ENCODE measurements at places on chromosomes 2 and 18.

DNA sequence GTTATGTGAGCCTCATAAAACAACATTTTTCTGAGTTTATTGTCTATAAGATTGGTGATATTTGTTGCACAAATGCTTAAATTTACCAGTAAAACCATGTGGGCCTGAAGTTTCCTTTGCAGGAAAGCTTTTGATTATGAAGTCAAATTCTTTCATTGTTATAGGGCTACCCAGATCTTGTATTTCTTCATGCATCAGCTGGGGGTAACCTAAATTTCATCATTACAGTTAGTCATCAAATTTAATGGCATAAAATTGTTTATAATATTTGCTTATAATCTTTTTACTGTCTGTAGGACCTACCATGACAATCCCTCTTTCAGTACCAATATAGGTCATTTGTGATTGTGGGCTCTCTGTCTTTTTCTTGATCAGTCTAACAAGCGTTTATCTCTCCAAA lies 47.8 kb downstream of the SMAD2 start:
- DNase-seq = no peak

DNA sequence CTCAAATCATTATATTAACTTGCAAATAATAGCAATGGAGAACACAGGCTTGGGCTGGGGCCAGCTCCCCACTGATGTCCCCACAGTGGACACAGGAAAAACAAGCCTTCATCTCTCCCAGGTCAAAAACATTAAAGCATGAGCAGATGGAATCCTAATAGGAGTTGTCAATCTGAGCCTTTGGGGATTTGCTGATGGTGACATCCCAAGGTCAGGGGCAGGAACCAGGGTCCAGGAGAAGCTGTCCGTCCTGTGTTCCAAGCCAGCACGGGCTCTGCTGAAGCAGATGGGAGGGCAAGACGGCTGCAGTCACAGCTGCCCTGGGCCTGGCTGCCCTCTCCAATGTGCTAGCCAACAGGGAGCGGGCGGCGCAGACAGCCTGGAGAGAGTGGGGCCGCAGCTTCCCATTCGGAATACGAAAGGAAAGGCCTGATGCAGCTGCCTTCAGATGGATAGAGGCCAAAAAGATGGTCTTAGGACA lies 135.5 kb downstream of the NDUFA10 start:
- DNase-seq = no peak

- DNase-seq = no peak
These were observed 49.3 kb downstream of the RNF144A start for GRCh38 chr2:6966446-6966940.

GRCh38 chr18:21277578-21277977 lies 35.5 kb downstream of the GREB1L start:
- no peak for DNase-seq

DNA sequence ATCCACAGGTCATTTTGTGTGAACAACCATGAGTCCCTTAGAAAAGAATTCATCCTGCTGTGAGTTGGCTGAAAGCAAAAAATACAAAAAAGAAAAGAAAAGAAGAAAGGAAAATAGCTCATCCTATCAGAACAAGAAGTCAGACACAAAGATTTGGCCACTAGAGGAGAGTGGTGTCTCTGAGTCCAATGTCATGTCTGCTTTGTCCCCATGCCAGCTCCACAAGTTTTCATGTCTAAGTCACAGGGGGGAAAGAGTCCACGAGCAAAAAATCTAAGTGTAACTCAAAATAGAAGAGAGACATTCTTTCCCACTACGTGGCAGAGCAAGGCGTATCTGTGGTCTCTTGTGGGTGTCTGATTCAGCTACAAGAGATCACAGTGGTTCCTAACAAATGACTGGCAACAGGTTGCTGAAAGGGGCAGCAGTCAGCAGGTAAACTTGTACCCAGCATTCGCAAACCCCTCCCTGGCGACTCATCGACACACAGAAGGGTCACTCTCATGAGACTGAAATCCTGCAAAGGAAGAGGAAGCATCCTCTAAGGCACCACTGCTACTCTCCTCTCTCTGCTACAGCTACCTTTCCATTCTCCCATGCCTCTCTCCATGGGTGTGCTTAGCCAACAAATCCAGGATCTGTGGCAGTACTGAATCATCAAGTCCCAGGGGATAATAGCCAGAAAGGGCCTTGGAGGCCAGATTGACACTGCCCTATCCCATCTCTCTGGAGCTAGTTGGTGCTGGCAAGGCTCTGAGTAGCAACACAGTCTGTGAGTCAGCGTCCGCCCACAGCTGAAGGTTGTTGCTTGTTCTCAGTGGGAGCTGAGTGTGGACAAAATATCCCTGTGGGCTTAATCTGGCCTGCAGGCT lies 123.0 kb upstream of the SLC39A10 start:
- no peak for DNase-seq

DNA sequence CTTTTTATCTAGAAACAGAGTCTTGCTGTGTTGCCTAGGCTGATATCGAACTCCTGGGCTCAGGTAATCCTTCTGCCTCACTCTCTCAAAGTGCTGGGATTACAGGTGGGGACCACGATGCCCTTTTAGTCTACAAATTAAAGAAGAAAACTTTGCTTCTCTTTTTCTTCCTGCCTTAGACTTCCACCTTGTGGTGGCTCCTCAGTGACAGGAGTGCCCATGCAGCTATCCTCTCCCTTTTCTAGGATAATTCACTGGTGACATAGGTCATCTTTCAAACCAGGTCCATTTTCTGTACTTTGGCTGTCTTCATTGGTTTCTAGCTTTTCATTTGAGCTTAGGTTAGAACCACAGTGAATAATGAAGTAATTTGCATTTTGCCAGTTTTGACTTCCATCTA lies 13.6 kb downstream of the DCAF17 start:
- no peak for DNase-seq

GRCh38 chr18:32048507-32049091 lies 30.0 kb downstream of the RNF125 start:
- DNase-seq = no peak

DNA sequence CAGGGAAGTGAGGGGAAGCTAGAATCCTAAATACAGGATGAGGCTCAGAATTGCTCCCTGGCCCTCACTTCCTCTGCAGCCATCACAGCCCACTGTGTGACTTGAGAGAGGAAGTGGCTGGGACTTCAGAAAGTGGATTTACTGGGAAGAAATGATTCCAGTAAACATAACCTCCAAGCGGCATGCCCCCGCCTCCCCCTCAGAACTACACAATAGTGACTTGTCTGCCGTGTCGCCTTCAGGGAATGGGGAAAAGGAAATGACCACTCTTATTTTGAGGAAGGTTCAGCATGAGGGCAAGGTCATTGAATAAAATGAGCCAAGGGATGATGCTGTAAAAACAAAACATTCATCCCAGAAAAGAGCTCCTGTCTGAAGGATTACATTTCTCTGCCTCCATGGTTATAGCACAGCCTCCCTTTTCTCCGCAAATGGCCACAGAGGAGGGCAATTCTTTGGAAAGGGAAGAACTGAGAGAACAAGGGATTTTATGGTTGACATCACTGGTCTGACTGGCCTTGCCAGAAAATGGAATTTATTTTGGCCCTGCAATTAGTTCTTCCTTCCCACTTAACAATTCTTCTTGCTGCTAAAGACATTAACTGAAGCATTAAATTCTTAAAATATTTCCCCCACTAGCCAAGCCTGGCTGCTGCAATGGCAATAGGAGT lies 78.9 kb upstream of the DAPL1 start:
- no peak for DNase-seq

GRCh38 chr2:232126301-232127099 lies 165.0 kb downstream of the DIS3L2 start:
- DNase-seq = no peak

- DNase-seq = no peak
These were observed 16.9 kb downstream of the RAB31 start for GRCh38 chr18:9724797-9725585.

DNA sequence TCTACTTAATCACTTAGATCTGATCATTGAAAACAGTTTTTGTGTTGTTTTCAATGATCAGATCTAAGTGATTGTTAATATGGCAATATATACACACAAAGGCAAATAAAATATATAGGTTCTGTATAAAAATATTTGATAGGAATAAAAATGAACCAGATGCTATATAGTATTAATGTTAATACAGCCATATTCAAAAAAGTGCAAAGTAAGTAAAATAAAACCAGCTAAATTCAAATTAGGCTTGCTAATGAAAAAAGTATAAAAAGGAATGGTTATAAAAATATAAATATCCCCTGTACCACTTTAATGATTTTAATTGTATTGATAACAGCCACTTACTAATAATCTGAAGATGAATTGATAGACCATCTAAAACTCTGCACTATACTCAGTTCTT lies 38.4 kb downstream of the VPS54 start:
- no peak for DNase-seq

DNA sequence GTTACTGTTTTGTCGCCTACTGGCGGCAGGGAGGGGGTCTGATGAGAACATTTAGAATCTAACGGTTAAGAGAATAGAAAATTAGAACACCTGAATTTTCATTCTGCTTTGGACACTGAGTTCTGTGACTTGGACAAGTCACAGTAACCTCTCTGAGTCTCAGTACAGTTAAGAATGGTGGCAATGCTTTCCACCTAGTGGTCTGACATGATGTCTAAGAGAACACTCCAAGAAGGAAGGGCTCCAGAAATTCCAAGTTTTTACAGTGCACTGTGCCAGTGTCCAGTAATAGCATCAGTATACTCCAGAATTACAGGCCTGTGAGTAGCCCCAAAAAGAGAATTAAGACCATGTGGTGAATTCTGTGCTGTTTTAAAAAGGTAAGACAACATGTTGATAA lies 174.1 kb upstream of the ZFP36L2 start:
- DNase-seq = no peak

GRCh38 chr2:72745679-72746368 lies 80.0 kb downstream of the EXOC6B start:
- peak; percentile 61 for DNase-seq

DNA sequence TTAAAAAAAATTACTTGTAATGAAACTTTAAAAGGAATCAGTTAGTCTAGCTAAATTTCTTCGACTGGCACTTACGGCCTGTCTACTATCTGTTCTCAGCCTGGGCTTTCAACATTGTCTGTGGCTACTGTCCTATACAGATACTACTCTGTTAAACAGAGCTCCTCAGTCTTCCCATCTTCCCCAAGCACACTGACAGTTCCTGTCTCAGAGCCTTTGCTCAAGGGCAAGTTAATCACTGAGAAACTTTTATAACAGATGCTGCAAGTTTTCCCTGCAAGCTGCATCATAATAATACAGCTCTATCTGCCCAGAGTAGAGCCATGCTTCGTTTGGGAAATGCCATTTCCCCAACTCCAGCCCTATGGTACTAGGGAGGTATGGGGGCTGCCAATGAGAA lies 11.3 kb upstream of the YPEL5 start:
- DNase-seq = no peak

DNA sequence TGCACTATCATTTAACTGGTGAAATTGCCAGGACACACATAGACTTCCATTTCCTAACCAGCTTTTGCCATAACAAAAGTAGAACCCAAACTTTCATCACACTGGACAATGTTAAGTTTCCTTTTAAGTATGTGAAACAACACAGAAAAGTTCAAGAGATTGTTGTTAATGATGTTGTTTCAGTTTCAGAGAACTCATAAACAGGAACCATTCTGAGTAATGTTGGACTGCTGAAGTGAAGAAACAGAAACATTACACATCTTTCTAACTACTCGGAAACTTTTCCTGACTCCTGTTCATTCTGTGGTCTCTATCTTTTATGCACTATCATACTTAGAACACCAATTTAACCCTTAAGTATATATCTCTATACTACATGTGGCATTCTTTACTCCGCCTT lies 179.2 kb downstream of the RIT2 start:
- DNase-seq = no peak

- no peak for DNase-seq
These were observed 28.0 kb downstream of the SULT1C2 start for GRCh38 chr2:108316461-108317258.

DNA sequence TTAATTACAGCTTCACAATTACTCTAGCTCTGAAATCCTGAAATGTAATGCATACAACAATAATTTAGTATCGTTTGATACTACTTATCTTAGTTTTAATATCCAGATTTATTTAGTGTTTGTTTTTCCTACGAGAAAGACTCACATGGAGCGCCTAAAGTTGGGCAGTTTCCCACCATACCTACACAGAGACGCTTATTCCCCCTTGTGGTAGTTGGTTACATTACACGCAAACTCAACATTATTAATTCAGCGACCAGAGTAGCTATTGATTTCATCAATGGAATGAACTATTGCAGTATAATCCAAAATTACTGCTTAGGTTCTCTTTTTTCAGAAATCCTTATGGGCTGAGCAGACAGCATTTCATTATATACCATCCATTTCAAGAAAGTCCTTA lies 164.0 kb upstream of the REG3G start:
- peak; percentile 16 for DNase-seq

DNA sequence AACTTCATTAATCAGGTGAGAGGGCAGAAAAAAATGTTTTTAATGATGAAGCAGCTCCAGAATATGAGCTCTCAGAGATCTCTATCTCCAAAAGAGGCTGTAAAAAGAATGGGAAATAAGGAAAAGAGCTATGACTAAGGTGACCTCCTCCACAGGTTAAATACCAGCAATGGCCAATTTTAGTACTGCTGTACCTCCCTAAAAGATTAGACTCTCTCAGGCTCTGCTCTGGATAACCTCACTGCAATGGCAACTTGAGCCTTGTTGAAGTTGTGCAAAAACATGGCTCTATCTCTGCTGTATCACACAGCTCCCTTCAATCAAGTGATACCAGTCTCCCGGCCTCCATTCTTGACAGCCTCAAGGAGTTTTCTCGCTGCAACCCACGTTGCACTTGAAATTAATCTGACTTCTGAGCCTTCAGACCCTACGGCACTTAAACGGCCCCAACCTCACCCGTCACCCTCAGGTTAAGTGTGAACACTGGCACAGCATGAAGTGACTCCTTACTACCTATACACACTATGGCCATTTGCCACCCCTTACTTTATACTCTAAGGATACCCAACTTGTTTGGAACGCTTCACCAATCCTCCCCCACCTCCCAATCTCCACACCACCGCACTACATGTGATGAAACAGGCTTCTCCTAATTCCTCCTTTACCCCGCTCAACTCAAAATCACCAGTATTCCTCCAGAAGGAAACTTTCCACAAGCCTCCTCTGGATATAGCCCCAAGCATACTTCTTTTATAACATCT lies 36.3 kb downstream of the SMAD2 start:
- no peak for DNase-seq

- no peak for DNase-seq
These were observed 242.6 kb upstream of the TCF4 start for GRCh38 chr18:55830544-55830943.

GRCh38 chr2:18005411-18005810 lies 126.9 kb downstream of the KCNS3 start:
- no peak for DNase-seq

GRCh38 chr18:59219672-59220163 lies at the start of gene GRP:
Gene GRP, plus strand, starts transcription at chr18:59220158. Its CDS starts 108 bp downstream, at chr18:59220266.
- DNase-seq = no peak

DNA sequence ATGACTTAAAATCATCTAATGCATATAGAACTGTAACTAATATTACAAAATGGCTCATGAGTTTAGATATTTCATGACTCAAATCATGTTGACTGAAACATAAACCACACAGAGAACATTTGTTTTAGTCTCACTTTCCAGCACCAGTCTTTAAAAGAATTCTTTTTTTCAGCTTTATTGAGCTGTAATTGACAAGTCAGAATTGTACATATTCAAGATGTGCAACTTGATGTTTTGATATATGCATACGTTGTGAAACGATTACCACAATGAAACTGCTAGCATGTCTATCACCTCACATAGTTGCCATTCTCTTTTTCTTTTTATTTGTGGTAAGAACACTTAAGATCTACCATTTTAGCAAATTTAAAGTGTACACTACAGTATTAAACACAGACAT lies 25.0 kb upstream of the TMEM178A start:
- DNase-seq = no peak

All from NCI-H460 (cell line).